Liver (tissue), 10 donors: ENCODE measurements at places on chromosomes 11 and 22.

DNA sequence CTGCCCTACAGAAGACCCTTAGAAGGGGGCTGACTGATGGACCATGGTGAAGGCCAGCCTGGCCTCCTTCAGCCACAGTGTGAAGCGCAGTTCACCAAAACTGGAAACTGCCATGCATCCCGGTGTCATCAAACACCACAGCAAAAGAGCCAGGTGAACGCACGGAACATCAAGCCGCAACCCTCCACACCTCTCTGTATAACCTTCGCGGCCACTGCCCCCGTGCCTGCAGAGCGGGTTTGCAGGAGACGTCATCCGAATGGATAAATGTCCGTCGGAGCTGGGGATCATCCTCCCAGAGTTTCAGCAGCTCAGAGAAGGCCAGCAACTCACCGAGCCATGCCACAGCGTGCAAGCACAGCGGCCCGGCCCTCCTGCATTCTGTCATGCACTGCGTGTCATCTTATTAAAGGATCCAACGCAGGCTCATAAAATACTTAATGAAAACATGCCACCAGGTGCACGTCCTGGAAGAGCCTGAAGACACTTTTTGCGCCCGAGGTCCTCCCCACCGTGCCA is 309.9 kb downstream of the BRD1 start:
- H3K27ac ChIP-seq, result no peak overlapping the region
- no peaks in the 10 kb centered on the region for H3K36me3 ChIP-seq
- H3K4me1 ChIP-seq, result no peaks in the 10 kb centered on the region
- H3K27me3 ChIP-seq, result peaks cover 3% of the 10 kb centered on the region
- DNase-seq, result no peak
- no peak overlapping the region for H3K4me3 ChIP-seq

DNA sequence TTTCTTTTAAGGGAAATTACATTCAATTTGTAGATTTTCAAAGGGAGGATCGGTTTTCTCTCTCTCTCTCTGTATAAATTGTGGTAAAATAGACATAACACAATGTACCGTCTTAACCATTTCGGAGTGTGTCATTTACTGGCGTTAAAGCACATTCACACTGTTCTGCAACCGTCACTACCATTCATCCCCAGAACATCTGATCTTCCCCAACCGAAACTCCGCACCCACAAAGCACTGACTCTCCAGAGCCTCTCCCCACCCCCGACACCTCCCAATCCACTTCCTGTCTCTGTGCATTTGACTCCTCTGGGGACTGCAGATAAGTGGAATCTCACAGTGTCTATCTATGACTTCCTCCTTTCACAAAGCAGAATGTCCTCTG is 15.9 kb upstream of the GRAMD4 start:
- H3K36me3 ChIP-seq, result no peaks in the 10 kb centered on the region
- H3K27ac ChIP-seq, result no peak overlapping the region
- H3K4me3 ChIP-seq, result no peak overlapping the region
- no peak for DNase-seq

DNA sequence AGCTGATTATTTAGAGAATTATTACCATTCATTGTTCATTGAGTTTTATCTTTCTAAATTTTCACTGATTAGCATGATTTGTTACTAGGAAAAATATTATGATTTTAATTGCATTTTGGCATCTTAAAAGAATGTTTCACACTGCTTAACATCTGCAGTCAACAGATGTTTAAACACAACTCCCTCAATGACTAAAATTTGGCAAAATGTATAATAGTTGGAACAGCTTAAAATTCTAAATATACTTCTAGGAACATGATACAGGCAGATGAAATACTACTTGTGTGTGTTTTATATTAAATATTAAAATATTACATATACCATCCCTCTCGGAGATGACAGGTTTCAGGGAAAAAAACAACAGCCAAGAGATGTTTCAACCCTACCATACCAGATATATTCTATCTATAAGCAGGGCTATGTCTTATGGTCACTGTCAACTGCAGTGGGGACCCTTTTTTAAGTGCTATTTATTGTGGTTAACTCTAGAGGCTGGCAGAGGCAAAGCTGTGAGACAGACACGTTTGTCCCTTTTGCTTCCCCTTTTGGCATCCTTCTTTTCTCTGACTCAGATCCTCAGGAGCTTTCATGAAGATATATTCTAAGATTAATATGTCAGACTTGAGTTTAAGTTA is 81.9 kb downstream of the BDNF start:
- H3K4me3 ChIP-seq, result no peak overlapping the region
- DNase-seq, result no peak
- H3K27me3 ChIP-seq, result no peaks in the 10 kb centered on the region
- H3K27ac ChIP-seq, result no peak overlapping the region

DNA sequence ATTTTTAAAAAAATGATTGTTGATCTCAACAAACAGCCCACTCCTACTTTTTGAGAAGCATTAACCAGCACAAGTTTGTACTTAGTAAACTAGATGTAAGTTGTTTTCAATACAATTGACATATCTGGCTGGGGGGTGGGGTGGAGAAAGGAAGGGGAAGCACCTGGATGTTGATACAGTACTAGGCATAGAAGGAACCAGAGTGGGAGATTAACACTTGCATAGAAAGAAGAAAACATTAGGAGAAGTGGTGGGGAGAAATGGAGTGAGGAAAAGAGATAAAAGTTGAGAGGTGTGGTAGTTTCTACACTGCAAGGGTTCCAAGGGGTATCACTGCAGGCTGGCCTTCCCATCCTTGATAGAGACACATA is 10.6 kb upstream of the GAB2 start:
- no peak for DNase-seq
- no peaks in the 10 kb centered on the region for H3K4me1 ChIP-seq
- H3K27ac ChIP-seq, result no peak overlapping the region
- no peaks in the 10 kb centered on the region for H3K36me3 ChIP-seq
- no peak overlapping the region for H3K4me3 ChIP-seq

DNA sequence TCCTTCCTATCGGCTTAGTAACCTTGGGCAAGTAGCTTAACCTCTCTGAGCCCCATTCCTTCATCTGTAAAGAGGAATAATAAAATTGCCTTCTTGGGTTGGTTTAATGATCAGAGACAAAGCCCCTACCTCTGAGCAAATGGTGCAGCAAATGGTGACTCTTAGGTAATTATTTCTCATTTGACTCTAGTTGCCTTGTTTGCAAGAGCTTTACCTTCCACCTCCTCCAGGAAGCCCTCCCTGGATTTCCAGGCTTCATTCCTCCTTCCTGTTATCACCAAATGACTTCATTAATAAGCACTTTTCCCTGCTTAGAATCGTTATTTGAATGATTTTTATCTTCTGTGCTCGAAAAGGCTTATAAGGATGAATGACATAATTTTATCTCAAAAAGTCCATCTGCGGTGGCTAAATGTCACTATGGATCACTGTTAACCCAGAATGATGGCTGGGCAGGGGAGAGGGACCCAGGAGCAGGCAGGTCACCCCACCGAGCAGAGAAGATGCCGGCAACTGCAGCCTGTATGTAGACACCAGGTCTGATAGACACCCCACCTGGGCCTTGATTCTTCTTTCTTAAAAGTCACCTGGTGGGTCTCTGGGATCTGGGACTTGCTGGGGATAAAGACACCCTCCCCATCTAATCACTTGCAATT is 106.6 kb downstream of the TSPAN18 start:
- H3K4me3 ChIP-seq, result no peak overlapping the region
- H3K27ac ChIP-seq, result no peak overlapping the region
- H3K27me3 ChIP-seq, result no peaks in the 10 kb centered on the region
- H3K36me3 ChIP-seq, result no peaks in the 10 kb centered on the region

GRCh38 chr11:2252018-2252417 is 18.4 kb downstream of the ASCL2 start:
- H3K4me3 ChIP-seq, result no peak overlapping the region
- no peak overlapping the region for H3K27ac ChIP-seq
- no peaks in the 10 kb centered on the region for H3K36me3 ChIP-seq
- no peaks in the 10 kb centered on the region for H3K27me3 ChIP-seq
- DNase-seq, result no peak

GRCh38 chr22:28630177-28630574 is 49.5 kb downstream of the TTC28 start:
- no peaks in the 10 kb centered on the region for H3K4me1 ChIP-seq
- no peaks in the 10 kb centered on the region for H3K27me3 ChIP-seq

DNA sequence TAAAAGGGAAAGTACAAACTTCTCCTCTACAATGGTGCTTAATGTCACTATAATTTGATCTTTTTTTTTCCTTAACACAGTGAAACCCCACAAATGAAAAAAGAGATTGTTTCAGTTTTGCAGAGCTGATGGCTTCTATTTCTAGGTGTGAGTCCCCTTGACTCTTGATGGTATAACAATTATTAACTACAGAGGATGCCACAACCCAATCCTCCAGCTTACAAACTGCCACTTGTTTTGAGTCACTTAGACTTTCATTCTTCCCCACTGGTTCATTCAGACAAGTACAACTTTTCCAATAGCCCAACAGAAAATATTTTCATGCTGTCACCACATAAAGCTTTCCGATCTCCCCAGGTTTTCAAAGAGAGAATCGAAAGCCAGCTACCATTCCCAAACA is 812.2 kb downstream of the LRRC4C start:
- no peaks in the 10 kb centered on the region for H3K36me3 ChIP-seq
- no peaks in the 10 kb centered on the region for H3K27me3 ChIP-seq
- no peaks in the 10 kb centered on the region for H3K4me1 ChIP-seq
- no peak for DNase-seq
- H3K4me3 ChIP-seq, result no peak overlapping the region

DNA sequence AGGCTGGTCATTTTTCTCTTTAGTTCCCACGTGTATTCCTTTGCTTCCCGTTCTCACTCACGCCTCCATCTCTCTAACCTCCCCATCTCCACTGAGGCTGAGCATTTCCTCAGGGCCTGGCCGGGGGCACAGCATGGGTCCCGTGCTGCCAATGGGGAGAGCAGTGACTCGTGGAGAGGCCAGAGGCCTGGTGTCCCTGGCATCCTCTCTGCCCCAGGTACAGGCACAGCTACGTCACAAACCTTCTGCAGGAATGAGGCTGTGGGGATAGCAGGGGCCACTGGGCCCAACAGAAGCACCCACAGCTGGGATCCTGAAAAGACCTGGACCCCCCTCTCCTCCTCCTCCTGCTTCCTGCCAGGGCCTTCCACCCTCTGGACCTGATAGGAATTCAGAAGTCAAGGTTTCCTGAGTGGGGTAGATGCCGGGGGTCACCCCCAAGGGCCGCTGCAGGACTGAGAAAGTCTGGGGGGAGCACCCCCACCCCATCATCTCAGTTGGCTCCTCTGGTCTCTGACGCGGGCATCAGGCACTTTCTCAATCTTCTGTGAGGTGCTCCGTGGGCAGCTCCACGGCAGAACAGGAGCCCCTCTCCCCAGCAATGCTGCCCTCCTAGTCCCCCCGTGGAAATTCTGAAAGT is 11.8 kb downstream of the PNPLA5 start:
- DNase-seq, result no peak
- H3K4me3 ChIP-seq, result no peak overlapping the region
- H3K36me3 ChIP-seq, result no peaks in the 10 kb centered on the region
- no peaks in the 10 kb centered on the region for H3K27me3 ChIP-seq
- H3K27ac ChIP-seq, result no peak overlapping the region
- H3K4me1 ChIP-seq, result peaks cover 6% of the 10 kb centered on the region

DNA sequence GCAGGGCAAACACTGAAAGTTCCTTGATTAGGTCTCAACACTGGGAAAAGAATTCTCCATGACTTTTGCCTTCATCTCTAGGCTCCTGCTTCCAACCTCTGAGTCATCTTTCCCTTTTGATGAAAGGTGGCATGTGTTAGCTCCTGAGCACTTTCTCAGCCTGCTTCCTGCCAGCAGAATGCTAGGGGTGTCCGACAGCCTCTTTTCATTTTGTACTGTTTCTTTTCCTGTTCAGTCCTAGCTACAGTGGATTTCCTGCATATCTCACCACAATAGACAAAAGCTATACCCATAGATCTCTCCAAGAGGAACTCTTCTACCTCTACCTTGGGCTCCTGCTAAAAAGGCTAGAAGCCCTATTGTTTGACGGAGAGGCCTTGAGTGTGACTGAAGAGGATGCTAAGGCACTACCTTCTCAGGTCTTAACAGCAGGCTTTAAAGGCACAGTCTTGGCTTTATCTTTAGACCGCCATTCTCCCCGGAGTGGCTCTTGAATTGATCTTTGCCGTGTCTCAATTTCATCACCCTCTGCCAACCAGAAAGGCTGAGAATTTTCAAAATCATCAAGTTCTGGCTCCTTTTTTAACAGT is 145.5 kb downstream of the RBFOX2 start:
- no peaks in the 10 kb centered on the region for H3K4me1 ChIP-seq
- no peak overlapping the region for H3K4me3 ChIP-seq
- no peak for DNase-seq
- H3K27ac ChIP-seq, result no peak overlapping the region
- H3K36me3 ChIP-seq, result no peaks in the 10 kb centered on the region

DNA sequence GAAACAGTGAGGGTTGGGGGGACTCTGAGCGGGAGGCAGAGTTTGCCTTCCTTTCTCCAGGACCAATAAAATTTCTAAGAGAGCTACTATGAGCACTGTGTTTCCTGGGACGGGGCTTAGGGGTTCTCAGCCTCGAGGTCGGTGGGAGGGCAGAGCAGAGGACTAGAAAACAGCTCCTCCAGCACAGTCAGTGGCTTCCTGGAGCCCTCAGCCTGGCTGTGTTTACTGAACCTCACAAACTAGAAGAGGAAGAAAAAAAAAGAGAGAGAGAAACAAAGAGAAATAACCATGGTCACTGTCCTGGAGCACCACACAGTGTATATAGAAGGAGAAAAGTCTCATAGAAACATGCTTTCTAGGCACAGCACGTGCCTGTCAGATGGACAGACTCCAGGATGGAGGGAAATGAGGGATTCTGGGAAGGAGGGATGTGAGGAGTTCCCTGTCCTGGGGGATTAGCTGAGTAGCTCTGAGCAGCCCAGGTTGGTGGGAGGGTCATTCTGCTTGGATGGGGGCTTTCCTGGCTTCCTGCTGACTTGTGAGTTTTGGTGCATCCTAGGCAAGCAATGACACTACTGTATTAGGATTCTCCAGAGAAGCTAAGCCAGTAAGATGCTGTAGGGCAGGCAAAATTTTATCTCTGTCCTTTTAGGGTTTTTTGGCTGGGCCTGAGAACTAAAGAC is 3.1 kb downstream of the GSTP1 start:
- no peak for DNase-seq
- H3K27me3 ChIP-seq, result no peaks in the 10 kb centered on the region
- H3K4me1 ChIP-seq, result no peaks in the 10 kb centered on the region
- H3K36me3 ChIP-seq, result no peaks in the 10 kb centered on the region
- no peak overlapping the region for H3K27ac ChIP-seq

DNA sequence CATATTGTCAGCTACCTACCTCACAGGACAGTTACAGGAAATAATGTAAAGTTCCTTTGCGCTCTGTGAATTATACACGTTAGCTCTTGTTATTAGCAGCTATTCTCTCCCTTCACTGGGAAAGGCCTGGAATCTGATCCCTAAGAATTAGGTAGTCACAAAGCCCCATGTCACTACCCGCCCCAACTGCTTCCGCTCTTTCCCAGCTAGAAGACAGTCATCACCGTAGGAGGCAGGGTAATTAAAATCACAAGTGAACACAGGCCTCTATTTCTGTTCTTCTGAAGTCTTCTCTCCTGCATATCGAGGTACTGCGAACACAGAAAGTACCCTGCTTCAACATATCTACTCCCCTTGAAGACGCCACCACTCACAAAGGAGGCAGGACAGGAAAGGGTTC is 12.6 kb upstream of the AHNAK start:
- H3K36me3 ChIP-seq, result peaks cover 27% of the 10 kb centered on the region
- DNase-seq, result no peak
- peaks cover 31% of the 10 kb centered on the region for H3K4me1 ChIP-seq
- H3K4me3 ChIP-seq, result no peak overlapping the region
